ENCODE measurements at places on chromosomes 12 and 14.

- DNase-seq = no peak
These were observed 723.7 kb upstream of the TBX3 start for GRCh38 chr12:115407723-115408122.

- no peak for DNase-seq
These were observed 373.5 kb downstream of the RPS29 start for GRCh38 chr14:49212721-49213120.

DNA sequence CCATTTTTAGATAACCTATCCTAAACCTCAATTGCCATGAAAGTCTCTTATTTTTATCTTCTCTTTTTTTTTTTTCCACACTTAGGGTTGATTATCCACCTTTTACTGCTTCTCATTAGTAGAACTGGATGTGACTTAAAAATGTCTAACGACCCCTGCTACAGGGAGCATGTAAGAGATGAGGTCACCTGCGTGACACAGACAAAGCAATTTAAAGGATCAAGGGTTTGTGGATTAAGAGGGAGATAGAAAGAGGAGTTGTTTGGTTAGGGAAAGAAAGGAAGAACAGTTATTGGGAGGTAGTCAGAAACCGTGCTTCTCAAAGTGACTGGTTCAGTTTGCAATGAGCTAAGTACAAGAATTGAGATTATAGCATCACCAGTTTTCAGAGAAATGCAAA is 239.1 kb downstream of the ALX1 start:
- no peak for DNase-seq

- DNase-seq = no peak
These were observed 3.7 kb downstream of the MYL6 start for GRCh38 chr12:56161690-56162351.

DNA sequence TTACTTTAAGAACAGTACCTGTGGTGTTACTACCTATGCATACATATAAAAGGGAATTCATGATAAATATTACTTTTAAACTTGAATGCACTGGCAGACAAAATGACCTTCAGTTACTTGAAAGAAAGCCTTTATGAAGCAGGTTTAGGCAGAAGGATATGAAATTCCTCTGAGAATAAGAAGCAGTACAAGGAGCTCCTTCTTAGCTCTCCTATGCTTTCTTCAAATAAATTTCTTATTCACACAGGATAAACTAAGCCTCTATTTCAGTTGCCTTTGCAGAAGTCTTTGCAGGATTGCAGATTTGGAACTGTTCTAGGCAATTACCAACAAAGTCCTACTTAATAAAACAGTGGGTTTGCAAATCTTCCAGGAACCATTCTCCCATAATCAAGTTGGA is 1.0 kb downstream of the EPYC start:
- no peak for DNase-seq

- no peak for DNase-seq
These were observed 263.1 kb upstream of the CRY1 start for GRCh38 chr12:107356266-107356936.

DNA sequence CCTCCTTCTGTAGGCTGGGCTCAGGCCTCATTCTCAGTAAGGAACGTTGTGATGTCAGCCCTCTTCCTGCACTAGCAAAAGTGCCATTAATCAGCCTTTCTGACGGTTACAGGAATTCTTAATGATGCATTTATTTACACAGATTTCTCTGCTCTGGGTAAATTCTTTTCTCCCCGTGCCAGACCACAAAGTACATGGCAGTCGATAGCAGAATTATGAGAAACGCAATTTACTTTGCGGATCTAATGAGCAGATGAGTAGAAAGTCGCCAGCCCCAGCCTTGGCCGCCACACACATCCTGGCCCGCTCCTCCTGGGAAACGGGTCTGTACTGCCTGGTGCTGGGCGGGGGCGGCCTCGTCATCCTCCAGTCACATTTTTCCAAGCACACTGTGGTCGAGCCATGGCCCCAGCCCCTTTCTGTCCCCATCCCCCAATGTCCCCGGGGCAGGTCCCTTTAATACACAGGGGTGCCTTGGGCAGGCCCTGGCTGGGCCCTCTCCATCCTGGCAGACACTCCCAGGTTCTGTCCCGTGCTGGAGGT is 25.9 kb downstream of the NOC4L start:
- no peak for DNase-seq

GRCh38 chr14:70201994-70202393 is 13.2 kb upstream of the SLC8A3 start:
- DNase-seq = no peak

- DNase-seq = no peak
These were observed 157.4 kb downstream of the KICS2 start for GRCh38 chr12:64064706-64065105.

DNA sequence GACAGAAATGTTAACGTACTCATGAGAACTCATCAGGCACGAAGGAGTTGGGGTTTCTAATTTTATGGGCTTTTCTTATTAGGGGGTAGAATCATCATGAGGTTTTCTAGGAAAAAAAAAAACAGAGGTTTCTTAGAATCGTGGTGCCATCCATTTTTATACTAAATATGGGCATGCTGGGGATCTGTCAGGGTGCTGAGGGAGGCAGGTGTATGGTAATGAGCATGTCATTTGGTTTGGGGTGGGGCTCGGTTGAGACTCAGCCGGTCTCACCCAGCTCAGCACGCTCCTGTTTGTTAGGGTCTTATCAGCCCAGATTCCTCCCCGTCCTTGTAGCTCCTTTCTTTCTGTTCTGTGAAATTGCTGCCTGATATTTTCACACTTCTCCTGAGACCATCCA is 98.2 kb downstream of the DICER1 start:
- no peak for DNase-seq

- no peak for DNase-seq
These were observed 56.6 kb upstream of the METAP2 start for GRCh38 chr12:95417372-95417771.

GRCh38 chr12:12927211-12928079 is 24.5 kb downstream of the GPRC5D start:
- peak; percentile 22 for DNase-seq

DNA sequence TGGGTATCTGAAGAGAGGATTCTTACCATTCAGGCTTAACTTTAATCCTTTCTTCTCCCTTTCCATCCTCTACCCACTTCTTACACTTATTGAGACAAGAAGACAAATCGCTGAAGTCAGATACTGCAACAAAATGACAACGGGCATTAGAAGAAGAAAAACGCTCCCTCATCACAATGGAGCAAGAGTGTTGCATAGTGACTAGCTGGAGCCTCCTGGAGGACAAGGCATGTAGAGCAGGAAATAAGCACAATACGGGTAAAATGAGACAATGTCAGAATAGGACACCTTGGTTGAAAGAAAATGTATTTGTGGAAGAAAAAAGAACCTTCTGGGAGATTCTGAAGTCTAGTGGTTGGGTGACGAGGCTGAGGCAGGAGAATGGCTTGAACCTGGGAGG is 501.0 kb downstream of the RERGL start:
- DNase-seq = no peak

GRCh38 chr12:50621399-50622300 is 116.9 kb downstream of the DIP2B start:
- DNase-seq = no peak

- no peak for DNase-seq
These were observed 3.6 kb downstream of the UBC start for GRCh38 chr12:124910561-124911478.

DNA sequence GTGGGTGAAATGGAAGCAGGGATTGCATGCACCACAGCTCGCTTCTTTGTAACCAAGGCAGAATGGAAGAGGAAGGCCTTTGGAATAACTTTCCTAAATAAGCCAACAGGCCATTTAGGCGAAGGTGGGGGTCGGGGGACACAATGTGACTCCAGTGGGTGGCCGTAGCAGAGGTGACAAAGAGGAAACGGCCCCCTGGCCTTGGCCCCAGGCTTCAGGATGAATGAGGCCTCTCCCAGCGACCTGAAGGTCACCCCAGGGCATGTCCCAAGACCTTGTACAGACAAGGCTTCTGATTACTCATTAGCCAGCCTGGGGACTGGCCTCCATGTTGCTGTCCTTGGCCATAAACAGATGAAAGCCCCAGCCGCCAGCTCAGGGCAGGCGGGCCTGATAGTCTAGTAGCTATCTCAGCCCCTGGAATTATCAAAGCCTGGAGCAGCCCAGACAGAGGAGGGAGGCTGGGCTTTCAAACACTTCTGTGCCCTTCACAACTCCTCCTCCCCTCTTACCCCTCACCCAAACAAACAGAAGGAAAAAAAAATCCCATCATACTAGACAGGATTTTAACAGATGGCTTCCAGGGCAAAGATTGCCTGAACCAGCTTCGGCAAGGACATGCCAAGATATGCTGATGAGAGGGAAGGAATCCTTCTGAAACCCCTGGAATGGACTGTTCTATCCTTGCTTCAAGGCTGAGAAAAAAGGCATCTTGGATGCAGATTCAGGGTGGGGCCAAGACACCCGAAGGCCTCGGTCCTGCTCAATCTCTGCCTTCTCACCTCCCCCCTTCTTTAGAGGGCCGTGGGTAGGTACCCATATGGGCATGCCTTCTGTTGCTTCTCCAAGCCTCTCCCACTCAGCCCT is 142.3 kb upstream of the PARP11 start:
- DNase-seq = no peak

DNA sequence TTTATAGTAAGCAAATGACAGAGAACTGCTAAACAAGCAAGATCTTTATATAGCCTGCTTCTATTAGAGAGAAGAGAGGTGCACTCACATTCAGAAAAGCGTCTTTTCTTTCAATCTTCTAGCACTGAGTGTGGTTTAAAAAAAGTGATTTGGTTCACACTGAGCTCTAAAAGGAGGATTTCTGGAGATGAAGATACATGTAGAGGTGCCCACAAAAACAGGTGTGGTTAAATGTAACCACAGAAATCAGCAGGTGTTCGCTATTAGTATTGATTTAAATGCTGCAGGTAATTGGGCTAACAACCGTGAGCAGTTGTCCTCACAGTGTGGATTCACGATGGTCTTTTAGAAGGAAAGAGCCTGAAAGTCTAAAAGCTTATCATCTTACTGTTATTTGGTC is 10.7 kb downstream of the PKP2 start:
- DNase-seq = no peak

DNA sequence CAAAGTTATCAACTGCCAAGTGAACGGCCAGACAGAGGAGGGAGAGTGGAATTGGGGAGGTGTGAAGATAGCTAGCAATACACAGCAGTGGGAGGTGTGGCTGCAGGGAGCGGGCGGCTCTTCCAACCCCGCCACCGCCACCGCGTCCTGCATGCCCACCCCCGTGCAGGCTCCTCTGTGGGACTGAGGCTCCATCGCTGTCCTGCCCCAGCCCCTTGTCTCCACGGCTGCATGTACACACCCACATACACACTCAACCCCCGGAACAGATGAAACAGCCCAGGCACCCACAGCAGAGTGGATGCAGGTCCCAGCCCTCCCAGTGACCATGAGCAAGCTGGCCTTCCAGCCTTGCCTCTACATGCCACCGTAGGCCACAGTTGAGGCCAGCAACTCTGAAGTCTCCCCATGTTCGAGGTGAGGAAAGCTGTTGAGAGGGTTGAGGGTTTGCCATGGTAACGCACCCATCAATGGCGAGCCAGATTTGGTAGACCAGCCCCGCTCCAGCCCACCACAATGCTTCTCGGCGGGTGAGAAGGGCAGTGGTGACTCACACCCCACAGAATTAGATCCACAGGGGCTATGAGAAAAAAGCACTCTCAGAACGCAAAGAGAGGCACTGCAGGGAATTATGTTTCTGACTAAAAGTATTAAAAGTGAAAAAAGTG is 39.3 kb downstream of the PITPNM2 start:
- no peak for DNase-seq

DNA sequence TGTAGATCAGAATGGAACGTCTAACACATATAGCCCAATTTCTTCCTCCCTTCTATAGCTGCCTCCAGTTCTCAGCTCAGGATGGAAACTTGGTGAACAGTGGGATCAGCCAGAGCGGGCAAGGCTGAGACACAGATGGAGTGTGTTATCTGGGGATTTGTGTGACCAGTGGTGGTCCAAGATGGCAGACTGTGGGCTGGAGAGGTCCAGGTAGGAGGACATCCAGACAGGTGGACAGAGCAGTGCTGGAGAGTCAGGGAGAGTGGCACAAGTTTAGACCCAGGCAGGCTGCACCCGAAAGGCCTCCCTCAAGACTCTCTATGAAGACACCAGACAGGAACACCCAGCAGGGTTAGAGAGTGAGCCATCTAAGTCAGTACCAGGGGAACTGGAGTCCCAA is 116.1 kb upstream of the CPSF6 start:
- no peak for DNase-seq

DNA sequence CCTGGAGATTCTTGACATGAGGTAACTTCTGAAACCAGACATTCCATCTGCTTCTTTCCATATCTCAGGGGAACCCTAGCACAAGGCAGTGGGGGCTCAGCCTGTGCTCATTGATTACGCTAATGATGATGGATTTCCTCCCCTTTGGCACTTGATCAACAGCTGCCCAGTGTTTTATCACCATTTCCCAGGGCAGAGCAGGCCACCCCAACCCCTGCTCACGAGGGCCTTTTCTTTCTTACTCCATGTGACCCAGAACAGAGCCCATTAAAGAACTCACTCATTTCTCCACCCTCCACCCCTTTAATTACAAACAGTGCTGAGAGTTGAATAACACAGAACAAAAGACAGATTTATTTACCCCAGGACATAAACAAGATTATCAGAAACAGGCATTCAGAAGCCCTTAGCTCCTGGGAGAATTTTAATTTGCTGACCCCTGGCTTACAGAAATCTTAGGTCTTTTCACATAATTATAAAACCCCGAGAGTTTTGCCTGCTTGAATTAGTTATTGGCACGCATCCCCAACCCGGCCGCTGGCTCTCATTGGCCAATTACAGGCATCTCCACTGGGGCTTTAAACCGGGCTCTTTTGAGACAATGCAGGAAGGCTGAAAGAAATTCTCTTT is 32.0 kb upstream of the CCDC60 start:
- no peak for DNase-seq

- peak; percentile 99 for DNase-seq
These were observed 78.8 kb downstream of the SEC23A start for GRCh38 chr14:39023939-39024871.

DNA sequence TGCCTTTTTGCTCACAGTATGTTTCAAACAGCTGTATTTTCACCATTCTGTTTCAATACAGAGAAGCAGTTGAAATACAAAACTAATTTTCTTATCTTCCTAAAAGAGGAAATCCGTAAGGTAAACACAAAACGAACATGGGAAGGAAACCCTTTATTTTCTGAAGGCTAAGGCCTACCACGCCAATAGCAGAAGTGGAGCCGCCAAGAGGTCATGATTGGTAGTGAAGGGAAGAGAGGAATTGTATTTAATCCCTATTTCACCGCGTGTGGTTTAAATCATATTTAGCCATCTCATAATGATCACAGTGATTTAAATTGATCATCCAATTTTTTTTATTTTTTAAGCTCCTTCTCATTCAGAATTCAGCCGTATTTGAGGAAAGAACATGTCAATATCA is 398.2 kb downstream of the PRKD1 start:
- DNase-seq = no peak

DNA sequence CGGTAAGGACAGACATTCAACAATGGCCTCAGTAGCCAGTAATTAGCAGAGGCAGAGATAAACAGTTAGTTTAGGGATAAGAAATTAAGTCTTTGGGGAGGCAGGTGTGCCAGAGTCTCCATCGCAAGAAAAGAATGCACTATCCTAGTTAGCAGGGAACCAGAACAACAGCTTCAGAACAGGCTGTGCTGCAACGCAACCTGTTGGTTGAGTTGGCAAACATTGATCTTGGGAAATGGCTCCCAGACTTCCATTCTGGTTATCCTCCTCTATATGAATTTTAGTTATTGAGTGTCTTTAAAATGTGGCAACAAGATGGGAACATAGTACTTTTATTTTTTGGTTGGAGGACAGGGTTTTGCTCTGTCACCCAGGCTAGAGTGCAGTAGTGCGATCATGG is 12.3 kb upstream of the LEMD3 start:
- no peak for DNase-seq

Measured in NCI-H524 treated with DMSO at 0.1 percent for 48 hours (cell line).